NCI-H2107 (cell line): ENCODE measurements at places on chromosomes 13 and 19.

GRCh38 chr19:364496-365287 lies 20.1 kb upstream of the MIER2 start:
- DNase-seq: no peak

- DNase-seq: no peak
Measured at GRCh38 chr13:76762721-76763120, 123.5 kb downstream of the KCTD12 start.

DNA sequence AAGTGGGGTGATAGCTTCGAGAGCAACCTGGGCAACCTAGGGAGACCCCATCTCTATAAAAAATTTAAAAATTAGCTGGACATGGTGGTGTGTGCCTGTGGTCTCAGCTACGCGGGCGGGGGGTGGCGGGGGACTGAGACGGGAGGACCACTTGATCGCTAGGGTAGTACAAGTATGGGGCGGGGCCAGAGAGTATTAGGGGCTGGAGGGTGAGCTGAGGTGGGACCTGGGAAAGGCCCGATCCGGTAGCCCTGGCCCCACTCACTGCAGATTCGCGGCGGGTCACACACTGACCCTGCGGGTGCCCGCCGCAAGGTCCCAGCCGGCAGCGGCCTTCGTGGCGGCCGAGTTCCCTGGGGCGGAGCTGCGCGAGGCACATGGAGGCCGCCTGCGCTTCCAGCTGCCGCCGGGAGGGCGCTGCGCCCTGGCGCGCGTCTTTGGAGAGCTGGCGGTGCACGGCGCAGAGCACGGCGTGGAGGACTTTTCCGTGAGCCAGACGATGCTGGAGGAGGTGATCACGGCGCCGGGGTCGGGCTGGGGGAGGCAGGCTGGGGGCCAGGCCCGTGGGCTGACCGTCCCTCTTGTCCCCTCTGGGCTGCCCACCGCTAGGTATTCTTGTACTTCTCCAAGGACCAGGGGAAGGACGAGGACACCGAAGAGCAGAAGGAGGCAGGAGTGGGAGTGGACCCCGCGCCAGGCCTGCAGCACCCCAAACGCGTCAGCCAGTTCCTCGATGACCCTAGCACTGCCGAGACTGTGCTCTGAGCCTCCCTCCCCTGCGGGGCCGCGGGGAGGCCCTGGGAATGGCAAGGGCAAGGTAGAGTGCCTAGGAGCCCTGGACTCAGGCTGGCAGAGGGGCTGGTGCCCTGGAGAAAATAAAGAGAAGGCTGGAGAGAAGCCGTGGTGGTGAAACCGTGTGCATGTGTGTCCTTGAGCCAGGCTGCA lies 2.0 kb upstream of the ARHGAP45 start:
- DNase-seq: no peak

GRCh38 chr19:801861-802497 lies 4.7 kb downstream of the PTBP1 start:
- no peak for DNase-seq

DNA sequence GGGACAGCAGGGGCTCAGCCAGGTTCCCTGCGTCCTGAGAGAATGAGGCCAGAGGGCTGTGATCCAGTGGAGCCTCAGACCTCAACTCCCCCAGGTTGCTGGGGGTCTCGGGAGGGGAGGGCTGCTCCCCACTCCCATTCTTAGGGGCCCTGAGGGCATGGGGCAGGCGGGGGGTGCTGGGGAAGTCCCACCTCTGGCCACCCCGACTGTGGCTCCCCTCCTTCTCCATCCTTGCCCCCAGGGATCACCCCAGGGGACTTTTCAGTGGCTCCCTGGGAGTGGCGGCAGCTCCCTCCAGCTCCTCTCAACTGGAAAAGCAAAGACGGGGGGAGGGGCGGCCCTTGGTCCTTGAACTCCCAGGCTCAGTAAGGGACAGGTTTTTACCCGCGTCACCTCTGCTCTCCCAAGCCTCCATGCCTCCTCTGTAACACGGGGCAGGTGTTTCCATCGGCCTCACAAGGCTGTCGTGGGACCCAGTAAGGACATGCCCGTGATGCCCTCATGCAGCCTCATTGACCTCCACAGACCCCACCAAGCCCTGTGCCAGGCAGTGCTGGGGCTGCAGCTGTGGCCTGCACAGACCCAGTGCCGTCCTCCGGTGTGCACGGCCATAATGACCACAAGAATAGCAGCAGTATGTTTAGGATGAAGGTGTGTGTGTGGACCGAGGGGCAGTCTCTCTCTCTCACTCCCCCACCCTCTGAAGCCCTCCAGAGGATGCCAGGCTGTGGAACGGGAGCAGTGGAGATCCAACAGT lies 11.6 kb upstream of the TOMM40 start:
- no peak for DNase-seq

DNA sequence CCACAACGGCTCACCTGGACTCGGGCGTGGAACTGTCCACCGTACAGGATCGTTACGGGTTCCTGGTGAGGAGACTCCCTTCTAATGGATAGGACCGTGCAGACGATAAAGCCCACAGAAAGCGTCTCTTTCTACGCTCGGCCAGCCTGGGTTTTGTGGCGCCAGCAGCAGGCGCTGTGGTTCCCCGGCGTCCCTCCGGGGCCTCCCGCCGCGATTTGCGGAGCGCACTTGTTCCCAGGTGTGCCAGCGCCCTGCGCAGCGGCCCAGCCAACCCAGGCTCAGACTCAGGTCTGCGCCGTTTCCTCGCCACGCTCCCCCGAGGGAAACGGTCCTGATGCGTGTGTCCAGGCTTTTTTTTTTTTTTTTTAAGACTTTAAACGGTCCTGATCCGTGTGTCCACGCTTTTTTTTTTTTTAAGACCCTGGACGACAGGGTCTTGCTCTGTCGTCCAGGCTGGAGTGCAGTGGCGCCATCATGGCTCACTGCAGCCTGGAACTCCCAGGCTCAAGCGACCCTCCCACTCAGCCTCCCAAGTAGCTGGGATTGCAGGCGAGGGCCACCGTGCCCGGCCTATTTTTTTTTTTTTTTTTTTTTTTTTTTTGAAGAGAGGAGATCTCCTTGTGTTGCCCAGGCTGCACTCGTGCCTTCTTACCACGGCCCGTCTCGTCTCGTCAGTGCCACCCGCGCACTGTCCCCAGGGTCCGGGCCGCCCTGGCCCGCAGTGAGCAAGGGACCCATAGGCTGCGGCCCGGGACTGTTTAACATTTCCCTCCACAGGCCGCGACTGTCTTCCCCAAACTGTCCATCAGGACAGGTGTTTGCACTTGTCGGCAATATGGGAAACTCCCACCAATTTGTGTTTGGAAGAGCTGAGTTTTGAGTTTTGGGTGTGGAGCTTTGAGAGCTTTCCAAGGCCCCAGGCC lies 23.8 kb downstream of the GJA3 start:
- DNase-seq: no peak
